ENCODE measurements at places on chromosomes 2 and 18. TPM values are rescaled to one million over a fixed set of nuclear protein-coding genes. Genes with fewer than 3 reads are reported as not detected.
A peak's percentile ranks its signal among the peaks of the same experiment; 100 is the strongest.

Gene ECEL1
- not detected for total RNA-seq

Gene ABCG5
- total RNA-seq = not detected

DNA sequence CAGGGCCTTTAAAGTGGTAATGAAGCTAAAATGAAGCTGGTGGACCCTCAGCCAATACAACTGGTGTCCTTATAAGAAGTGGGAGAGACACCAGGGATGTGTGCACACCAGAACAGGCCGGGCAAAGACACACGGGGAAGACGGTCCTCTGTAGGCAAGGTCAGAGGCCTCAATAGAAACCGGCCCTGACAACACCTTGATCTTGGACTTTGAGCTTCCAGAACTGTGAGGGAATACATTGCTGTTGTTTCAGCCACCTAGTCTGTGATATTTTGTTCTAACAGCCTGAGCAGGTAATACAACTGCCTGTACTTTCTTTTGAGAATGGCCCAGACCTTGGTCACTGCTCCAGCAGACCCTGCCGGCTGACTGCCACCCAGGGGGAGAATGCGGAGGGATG, 65.6 kb upstream of the FZD7 start:
- no peak for DNase-seq

- DNase-seq = no peak
Observed at GRCh38 chr2:168190590-168191336, 56.6 kb downstream of the STK39 start.

Gene TRPM8
- total RNA-seq = not detected

- DNase-seq = no peak
Observed at GRCh38 chr2:7813541-7814292, 868.1 kb upstream of the ID2 start.

DNA sequence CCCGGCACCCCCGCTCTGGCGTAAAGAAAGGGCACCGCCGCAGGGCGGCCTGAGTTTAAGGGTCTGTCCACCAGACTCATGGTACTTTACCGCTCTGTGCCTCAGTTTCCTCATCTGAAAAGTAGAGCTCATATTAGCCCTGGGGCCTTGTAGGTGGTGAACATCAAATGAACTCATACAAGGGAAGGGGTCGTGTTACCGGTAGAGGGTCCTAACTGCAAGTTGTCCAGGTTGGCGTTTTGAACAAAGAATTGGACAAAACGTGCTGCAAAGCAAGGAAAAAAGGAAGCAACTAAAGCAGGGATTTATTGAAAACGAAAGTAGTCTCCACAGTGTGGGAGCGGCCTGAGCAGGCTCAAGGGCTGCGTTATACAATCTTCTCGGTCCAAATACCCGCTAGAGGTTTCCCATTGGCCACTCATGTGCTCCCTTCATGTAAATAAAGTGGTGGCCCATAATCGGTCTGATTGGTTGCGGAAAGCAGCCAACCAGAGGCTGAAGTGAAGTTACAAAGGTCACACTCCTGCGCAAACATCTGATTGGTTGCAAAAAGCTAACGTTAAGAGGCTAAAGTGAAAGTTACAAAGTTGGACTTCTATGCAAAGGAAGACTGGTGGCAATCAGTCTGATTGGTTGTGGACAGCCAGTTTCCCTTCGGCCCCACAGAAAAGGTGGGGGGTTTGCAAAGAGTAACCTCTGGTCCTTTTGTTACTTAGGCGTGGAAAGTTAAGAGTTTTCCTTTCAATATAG, 80.7 kb upstream of the LDLRAD4 start:
- peak; percentile 51 for DNase-seq

DNA sequence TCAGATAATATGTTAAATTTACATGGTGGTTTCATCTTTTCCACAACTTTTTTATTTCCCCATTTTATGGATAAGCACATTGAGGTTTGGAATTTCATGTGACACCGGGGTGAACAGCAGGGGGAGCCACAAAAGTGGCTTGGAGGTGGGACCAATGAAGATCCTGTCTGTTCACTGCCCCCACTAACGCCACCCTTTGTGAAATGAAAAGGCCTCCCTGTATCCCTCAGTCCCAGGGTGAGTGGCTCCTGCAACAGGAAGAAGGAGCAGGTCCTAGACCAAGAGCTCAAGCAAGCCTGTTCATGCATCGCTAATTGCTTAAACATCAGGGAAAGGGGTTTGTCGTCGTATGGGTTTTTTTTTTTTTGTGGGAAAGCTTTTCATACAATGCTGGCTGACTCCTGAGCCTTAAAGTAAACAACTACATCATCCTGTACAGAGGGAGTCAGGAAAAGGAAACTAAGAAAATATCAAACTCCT, 267.8 kb upstream of the EPAS1 start:
- no peak for DNase-seq

Gene ALK
- total RNA-seq = not detected

Gene ANKRD62
- not detected for total RNA-seq

GRCh38 chr2:161422816-161423403, 6.8 kb downstream of the TBR1 start:
- no peak for DNase-seq

Measured in T-cell (primary cell).